Left hindlimb (tissue), 1 donor: ENCODE measurements at places on chromosomes 5 and 9.

DNA sequence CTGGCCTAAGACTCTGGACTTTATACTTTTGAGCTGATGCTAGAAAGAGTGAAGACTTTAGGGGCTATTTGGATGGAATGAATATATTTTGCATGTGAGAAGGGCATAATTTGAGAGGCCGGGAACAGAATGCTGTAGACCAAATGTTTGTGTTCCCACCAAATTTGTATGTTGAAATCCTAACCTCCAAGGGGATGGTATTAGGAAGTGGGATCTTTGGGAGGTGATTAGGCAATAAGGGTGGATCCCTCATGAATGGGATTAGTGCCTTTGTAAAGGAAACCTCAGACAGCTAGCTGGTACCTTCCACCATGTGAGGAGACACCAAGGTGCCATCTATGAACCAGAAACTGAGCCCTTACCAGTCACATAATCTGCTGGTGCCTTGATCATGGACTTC is 165.1 kb upstream of the S1PR3 start:
- DNase-seq, result no peak

DNA sequence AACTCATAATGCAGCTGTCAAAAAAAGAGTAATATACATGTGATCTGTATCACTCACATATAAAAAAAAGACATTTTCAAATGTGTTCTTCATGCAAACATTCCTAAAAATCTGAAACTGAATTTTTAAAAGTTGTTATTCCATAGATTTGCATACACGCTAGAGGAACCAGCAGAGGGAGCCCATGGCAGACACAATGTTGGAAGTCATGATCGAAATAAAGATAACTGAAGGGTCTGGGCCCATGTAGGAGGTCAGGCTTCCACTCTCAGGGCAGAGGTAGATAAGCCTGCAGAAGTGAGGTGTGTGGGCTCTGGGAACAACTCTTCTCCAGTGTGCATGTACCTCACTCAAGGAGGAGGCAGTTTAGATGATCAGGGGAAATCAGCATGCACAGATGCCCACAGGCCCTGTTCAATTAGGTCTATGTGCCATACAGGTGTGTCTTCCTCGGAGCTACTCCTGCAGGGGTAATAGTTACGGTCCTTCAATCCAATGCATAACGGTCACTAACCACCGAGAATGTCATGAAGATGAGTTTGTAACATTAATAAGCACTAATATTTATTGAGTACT is 208.6 kb downstream of the EPB41L4A start:
- peak; percentile 39 for DNase-seq

DNA sequence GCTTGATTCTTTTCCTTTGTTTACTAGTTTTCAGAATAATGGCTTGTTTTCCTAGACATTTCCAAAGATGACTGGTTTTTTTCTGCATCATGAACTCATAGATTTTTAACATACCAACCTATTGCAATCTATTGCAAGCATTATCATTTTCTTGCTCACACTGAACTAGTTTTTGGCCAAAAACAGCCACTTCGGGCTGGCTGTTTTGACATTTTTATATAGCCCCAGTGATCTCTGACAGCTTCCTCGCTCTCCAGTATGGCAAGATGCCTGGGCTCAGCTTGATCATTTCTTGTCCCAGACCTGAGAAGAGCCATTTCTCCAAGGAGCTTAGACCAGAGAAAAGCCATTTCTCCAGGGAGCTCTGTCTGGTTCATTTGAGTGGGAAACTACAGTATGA is 94.3 kb upstream of the MAMDC2 start:
- no peak for DNase-seq

- DNase-seq, result no peak
These were observed 17.8 kb downstream of the UNC13B start for GRCh38 chr9:35179347-35180280.

- no peak for DNase-seq
These were observed 21.8 kb downstream of the UNC5A start for GRCh38 chr5:176832162-176832561.

- no peak for DNase-seq
These were observed 188.7 kb downstream of the GADD45G start for GRCh38 chr9:89793551-89793950.

GRCh38 chr9:13111778-13112177 is 167.7 kb downstream of the MPDZ start:
- DNase-seq, result no peak

- peak; percentile 19 for DNase-seq
These were observed 1717.9 kb downstream of the EFNA5 start for GRCh38 chr5:105952875-105953274.

DNA sequence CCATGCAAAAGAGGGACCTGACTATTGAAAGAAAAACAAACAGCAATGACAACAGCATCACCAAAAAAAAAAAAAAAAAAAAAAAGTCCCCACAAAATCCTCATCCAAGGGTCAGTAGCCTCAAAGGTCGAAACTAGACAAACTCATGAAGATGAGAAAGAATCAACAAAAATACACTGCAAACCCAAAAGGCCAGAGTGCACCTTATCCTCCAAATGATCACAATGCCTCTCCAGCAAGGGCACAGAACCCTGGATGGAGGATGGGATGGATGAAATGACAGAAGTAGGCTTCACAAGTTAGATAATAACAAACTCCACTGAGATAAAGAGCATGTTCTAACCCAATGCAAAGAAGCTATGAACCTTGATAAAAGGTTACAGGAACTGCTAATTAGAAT is 250.4 kb upstream of the GRAMD2B start:
- no peak for DNase-seq

- DNase-seq, result no peak
These were observed 222.6 kb downstream of the EBF1 start for GRCh38 chr5:158877124-158877581.

DNA sequence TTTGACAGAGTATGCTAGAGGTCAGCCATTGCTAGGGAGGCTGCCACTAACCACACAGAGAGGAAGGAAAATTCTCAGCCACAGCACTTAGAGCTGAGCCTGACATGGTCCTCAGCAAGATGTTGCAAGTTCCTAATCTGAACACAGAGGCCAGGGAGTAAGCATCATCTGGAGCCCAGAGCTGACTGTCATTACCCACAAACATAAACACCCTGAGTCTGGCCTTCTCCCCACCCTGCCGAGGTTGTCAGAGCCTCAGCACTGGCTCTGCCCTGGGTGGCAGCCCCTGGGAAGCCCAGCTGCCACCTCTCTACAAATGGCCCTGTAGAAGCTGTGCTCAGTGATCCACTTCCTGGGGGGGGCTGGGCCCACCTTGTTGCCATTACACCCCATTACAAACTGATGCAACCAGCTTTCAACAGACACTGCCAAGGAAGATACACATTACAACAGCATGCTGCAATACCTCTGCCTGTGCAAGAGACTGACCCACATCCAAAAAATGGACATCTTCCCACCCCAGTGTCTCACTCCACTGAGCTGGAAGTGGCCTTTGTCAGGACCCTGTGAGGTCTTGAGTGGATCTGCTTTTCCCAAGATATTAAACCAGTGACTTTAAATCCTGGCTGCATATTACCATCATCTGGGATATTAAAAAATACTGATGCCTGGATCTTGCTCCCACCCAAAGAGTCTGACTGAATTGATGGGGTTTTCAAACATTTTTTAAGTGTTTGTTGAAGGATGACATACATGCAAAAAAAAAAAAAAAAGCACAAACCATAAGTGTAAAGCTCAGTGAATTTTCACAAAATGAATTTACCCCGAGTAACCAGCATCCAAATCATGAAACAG is 33.0 kb downstream of the IRF1 start:
- DNase-seq, result peak; percentile 36

GRCh38 chr5:117888688-117889087 is 1099.7 kb downstream of the DTWD2 start:
- no peak for DNase-seq

DNA sequence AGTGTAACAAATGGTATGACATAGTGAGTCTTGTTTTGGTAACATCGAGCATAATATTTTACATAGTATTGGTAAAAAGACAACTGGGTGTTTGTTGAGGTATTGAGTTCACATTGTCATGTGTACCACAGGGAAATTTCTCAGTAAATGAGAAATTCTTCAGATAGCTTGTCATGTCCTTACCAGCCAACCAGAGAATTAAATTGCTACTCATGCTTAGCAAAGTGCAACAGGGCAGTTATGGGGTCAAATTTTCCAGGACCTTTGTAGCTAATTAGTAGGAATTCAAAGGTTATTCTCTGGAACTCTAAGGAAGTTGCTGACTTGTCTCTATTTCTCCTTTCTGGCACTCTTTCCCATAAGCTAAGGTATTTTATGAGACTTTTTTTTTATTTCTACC is 595.7 kb downstream of the EFNA5 start:
- no peak for DNase-seq

GRCh38 chr5:79728396-79728795 is 38.8 kb downstream of the CMYA5 start:
- no peak for DNase-seq

DNA sequence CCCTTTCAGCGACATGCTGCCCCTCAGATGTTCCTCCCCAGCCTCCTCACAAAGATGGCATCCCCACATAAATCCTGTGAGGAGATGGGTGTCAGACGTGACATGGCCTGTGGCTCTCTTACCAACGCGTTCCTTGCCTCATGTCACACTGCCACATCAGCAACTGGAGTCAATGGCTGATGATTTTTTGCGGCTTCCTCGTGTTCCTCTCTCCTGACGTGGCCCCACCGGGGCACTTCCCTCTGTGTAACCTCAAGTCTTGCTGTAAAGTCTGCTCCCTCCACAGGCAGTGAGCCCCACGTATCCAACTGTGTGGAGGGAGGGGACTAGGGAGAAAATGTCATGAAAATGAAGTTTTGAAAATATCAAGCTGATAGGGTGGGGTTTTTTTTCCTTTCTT is 53.2 kb upstream of the SHISAL2B start:
- no peak for DNase-seq

DNA sequence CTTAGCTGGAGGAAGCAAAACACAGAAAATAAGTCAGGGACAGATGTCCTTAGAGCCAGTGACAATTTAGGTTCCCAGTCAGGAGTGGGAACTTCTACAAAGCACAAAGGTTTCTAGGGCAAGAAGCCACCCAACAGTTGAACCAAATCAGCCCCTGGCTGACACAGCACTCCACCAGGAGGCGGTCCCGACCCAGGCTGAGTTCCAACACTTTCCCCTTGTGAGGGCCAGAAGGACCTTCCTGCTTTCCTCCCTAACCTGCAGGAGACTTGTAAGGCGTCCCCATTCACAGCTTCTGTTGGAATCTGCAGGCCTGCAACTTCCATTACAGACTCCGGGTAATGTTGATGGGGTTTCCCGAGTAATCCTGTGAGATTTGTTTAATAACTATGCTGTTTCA is 416.4 kb upstream of the IRX1 start:
- DNase-seq, result no peak

GRCh38 chr5:122702524-122702875 is 72.4 kb upstream of the SNX2 start:
- DNase-seq, result no peak

GRCh38 chr5:156675395-156675794 is 174.7 kb upstream of the PPP1R2B start:
- DNase-seq, result no peak

DNA sequence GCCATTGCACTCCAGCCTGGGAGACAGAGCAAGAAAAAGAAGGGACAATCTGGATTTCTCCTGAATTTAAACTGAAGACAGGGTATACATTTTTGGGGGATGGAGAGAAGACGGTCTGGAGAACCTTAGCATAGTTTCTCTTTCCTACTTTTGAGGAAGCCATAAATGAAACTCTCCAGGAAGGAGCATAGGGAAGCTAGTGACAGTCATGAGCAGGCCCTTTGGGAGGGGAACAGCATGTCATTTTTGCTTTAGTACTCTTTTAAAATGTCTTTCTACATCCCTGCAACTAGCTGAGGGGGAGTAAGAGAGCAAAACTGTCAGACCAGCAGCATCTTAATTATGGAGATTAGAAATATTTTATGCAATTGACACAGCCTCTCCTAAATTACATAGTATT is 8.2 kb upstream of the SLC44A1 start:
- no peak for DNase-seq

- no peak for DNase-seq
These were observed 30.6 kb downstream of the MAP1B start for GRCh38 chr5:72137826-72138409.

DNA sequence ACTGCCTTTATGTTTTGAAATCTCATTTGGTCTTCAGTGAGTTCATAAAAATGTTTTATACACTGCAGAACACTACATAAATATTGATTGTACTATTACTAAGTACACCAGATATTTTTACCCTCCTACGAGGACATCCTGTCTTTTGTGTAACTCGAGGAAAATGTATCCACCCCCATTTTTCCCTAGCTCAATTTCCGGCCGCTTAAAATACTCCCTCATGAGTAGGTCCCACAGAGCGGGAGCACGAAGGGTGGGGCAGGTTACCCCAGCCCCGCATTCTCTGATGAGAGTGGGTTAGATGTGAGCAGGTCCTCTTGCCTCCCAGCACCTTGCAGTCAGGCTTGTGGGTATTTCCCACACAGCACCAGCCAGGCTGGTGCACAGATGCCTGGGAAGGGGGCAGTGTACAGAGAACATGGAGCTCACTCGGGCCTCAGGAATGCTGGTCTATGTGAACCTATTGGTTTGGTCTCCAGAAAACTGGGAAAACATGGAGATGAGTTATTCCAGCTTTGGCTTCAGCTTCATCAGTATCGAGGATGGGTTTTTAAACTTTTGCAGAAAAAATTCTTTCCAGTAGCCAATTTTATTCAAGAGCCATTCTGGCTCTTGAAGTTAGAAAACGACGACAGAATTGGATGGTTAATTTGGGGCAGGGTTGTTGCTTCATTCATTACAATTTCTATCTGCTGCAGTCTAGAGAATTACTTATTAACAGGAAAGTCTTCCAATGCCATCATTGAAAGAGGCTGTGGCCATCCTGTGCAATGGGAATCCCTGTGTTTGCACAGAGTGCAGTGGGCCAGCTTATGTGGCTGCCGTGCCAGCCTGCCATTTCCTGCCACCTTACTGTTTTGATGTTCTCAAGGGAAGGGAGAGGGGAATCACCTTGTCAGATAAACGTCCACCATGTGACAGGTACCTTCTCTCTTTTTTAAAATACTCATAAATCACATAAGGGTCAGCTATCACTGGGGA is 73.2 kb downstream of the WDR41 start:
- no peak for DNase-seq

- DNase-seq, result no peak
These were observed 132.8 kb downstream of the CD180 start for GRCh38 chr5:67063791-67064190.

GRCh38 chr9:135246248-135247205 is 159.1 kb downstream of the OLFM1 start:
- DNase-seq, result peak; percentile 12

GRCh38 chr5:119049824-119050449 is 20.9 kb upstream of the DMXL1 start:
- DNase-seq, result no peak

GRCh38 chr5:10726913-10727517 is 34.0 kb downstream of the DAP start:
- no peak for DNase-seq

DNA sequence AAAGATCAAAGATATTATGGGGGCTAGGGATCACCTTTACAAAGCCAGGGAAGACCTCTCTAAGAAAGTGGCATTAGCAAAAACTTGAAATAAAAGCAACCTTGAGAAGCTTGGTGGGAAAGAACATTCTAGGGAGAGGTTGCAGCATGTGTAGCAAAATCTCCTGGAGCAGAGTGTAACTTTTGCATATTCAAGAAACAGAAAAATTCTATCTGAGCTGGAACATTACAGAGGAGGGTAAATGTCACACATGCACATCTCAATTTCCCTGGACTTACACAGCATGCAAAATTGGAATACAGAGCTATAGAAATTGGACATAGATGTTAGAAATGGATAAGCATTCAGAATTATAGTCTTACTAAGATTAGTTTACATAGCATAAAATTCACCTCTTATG is 510.0 kb downstream of the CETN3 start:
- no peak for DNase-seq

GRCh38 chr5:27722337-27722736 is 684.0 kb upstream of the CDH9 start:
- no peak for DNase-seq

GRCh38 chr5:17732351-17732923 is 98.2 kb downstream of the TAF11L14 start:
- DNase-seq, result no peak
